ENCODE measurements at places on chromosomes 16 and 17.

GRCh38 chr17:73783945-73784603 lies 139.8 kb upstream of the SDK2 start:
- DNase-seq: no peak

- DNase-seq: no peak
Measured at GRCh38 chr16:30620169-30620568, 10.0 kb upstream of the ZNF689 start.

DNA sequence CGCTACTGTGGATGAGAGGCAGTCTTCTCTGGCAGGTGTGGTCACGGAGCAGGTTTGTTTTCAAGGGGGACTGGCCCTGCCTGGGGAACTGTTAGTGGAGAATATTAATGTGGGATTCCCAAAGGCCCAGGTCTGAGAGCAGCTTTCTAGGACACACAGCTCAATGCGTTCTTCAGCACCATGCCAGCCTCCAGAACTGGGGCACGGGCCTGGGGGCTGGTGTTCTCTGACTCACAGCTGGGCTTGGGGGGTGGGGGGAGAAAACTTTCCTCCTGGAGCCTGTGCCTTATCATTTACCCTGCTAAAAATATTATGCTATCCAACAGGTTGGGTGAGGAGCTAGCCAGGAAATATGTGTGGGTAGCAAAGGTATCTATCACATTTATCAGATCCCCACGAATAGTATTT lies 13.5 kb upstream of the LHX1 start:
- DNase-seq: no peak

DNA sequence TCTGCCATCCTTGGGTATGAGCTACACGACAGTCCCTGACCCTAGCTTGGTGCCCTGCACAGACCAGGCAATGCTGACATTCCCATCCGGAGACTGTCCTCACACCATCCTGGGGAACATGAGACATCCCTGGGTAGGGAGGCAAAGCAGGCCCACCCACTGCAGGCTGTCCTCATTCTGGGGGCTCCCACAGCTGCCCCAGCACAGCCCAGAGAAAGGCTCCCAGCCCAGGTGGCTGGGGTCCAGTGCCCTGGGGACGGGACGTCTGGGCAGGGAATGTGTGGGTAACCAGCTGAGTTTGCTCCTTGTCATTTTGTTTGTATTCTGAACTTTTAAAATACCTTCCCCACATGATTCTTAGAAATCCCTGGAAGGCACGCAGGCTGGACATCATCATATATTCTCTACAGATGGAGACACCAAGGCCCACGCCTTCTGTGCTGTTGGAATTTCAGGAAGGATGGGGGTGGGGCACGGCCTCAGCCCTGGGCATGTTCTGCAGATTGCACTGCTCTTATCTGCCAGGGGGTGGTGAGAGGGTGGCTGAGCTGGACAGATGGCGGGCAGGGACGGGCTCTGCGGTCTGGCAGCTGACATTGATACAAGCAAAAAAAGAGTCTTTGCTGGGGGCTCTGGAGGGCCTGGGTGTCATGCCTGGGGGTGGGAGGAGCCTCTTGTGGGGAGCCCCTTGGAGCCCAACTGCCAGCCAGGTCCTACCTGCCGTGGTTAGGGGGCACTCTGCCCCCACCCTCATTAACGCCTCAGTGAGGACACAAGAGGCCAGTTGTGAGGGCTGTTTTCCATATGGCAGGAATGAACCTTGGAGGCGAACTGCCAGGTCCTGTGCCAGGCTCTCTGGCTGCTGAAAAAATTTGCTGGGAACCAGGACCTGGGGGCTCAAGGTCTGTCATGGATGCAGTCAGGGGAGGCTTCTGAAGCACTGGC lies 28.4 kb downstream of the LRRC75A start:
- no peak for DNase-seq

- no peak for DNase-seq
Measured at GRCh38 chr17:61467416-61468262, 15.4 kb downstream of the TBX4 start.

- no peak for DNase-seq
Measured at GRCh38 chr16:17125671-17126070, 345.1 kb downstream of the XYLT1 start.

GRCh38 chr17:216625-217024 lies 35.2 kb upstream of the DOC2B start:
- DNase-seq: no peak

DNA sequence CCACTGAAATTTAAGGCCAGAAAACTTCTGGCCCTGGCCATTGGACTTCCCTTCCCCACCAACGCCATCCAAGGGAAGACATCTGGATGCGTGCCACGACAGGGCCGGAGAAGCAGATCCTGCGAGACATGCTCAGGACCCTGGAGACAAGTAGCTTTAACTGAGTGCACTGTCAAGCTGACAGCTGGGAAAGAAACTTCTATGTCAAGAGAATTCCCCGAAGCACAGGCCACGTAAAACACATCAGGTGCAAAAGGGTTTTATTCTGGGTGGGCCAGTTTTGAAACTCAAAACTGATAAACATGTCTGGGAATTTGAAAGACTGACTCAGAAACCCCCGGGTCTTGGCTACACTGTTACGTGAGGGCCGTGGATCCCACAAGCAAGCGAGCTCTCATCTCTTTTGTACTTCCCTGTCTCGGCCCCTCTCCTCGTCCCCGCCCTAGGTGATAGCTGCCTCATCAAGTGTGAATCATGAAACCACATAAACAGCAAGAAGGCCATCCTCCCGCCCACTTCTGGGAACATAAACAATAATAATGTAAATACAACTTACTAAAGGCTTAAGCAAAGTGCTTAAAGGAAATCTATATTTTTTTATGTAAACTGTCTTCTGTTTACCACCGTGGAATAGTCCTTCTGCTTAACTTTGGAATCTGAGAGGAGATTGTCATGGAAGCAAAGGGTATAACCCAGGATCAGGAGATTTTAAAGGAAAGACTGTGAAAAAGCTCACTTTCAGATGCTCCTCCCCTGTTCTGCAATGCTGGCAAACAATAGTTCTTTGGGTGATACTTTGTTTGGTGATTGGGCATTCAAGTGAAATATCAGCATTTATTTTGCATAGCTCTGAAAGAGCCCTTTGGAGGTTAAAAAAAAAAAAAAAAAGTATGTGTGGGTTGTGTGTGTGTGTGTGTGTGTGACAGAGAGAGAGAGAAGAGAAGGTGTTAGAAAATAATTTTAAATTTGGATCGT lies 406.0 kb upstream of the MAF start:
- DNase-seq: no peak

DNA sequence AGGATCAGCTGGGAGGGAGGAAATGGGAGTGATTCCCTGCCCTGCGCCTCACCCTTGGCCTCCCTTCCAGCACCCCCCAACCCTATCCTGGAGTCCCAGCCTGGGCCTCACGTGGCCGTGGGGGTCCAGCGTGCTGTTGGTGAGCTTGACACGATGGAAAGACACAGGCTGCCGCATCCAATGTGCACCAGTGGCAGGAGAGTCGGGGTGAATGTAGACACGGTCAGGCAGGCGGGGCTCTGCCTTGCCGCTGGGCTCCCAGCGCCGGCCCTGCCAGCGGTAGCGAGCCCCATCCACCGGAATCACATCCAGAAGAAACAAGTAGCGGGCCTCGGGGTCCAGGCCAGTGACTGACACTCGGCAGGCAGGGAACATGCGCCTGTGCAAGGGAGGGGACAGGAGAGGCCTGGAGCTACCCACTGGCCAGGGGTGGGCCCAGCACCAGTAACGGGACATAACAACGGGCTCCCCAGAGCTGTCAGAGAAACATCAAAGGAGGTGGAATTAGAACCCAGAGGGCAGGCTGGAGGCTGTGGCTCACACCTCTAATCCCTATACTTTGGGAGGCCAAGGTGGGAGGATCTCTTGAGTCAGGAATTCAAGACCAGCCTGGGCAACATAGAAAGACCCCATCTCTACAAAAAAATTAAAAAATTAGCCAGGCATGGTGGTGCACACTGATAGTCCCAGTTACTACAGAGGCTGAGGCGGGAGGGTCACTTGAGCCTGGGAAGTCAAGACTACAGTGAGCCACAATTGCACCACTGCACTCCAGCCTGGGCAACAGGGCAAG lies 2.7 kb downstream of the TBX6 start:
- DNase-seq: no peak

GRCh38 chr16:50613281-50613963 lies 65.2 kb downstream of the NKD1 start:
- no peak for DNase-seq

- DNase-seq: no peak
Measured at GRCh38 chr16:29975134-29975538, 1.5 kb downstream of the TAOK2 start.

GRCh38 chr17:57954397-57955182 lies 622 bp downstream of the CUEDC1 start:
- DNase-seq: no peak

DNA sequence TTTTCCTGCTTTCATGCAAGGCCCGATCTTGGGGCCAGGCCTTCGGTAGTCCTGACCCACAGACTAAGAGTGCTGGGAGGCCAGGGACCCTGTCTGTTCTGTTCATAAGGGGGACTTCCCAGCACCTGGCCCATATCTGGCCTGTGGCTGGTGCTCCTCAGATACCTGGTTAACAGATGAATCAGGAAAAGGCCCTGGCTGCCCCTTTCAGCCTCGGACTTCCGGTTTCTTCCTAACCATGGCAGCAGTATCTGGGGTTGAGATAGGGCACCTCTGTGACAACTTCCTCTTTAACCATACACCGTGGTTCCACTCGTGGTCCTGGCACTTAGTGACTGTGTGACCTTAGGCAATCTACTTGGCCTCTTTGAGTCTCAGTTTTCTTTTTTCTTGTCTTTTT lies 18.4 kb downstream of the PLCG2 start:
- no peak for DNase-seq

GRCh38 chr17:47267354-47267828 lies 13.8 kb downstream of the ITGB3 start:
- no peak for DNase-seq

DNA sequence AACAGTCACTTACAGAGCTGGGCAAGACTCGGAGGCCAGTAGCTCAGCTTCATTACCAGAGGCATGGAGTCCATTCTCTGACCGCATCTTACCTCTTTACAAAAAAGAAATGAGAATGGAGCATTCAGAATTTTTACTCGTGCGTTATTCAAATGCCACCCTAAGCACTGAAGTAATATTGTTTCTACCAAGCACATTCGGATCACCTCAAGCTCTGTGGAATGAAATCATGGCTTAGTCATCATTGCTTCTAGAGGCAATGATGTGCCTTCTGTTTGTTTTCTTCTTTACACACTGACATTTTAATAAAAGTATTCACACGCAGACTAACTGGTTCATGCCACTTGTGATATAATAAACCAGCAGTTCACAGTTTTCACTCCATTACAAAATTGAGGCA lies 206.8 kb downstream of the PHKB start:
- no peak for DNase-seq

DNA sequence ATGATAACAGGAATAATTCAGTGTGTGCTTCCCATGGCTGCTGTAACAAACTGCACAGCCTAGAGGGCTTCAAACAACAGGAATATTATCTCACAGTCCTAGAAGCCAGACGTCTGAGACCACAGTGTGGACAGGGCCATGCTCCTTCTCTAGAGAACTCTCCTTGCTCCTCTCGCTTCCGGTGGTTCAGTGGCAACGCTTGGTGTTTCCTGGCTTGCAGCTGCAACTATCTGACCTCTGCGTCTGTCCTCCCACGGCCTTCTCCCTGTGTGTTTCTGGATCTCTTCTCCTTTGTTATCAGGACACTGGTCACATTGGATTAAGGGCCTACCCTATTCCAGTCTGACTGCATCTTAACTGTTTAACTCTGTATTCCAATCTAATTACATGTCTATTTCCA lies 414.3 kb downstream of the MAF start:
- no peak for DNase-seq

GRCh38 chr16:9476744-9477143 lies 385.3 kb downstream of the HAPSTR1 start:
- no peak for DNase-seq

DNA sequence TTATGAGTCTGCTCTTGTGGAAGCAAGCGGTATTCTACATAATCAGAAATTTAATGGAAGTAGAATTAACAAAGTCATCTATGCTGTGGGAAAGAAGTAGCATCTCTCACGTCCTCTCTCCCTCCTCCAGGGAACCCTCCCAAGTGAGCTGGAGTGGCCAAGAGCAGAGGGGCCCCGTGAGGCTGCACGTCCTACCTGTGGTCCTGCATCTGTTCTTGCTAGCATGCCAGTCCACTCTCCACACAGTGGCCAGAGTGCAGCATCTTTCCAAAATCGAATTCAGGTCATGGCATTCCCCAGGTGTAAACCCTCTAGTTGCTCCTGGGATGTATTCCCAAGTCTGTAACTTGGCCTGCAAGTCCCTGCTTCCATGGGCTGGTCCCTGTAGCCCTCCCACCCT lies 10.1 kb downstream of the KIAA0513 start:
- no peak for DNase-seq

DNA sequence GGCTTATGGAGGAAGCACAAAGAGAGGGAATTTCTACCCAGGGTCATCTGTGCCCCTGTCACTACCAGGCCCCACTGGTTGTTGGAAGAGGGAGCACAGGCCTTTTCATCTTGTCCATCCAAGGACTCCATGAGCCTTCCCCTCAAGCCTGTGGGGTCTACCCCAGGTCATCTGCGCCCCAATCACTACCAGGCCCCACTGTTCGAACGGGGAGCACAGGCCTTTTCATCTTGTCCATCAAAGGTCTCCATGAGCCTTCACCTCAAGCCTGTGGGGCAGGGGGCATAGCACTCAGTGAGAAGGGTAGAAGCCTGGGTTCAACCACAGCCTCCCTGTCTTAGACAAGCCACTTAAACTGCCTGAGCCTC lies 101.5 kb upstream of the CDH5 start:
- no peak for DNase-seq

DNA sequence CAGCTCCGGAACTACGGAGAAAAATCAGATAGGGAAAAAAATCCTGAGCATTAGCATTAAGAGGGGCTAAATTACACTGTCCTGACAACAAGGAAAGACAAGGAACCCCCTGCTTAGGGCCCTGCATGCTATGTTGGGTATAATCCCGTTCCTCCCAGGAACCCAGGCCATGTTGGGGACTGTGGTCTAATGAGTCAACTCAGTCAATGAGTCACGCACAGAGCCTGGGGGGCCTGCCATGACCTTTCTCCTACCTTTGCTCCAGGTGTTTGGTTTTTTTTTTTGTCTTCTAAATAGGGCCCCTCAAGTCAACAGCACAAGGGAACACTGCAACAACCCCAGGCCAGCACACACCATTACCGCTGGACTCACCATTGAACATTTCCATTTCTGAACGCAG lies 8.9 kb upstream of the ZNF200 start:
- no peak for DNase-seq

DNA sequence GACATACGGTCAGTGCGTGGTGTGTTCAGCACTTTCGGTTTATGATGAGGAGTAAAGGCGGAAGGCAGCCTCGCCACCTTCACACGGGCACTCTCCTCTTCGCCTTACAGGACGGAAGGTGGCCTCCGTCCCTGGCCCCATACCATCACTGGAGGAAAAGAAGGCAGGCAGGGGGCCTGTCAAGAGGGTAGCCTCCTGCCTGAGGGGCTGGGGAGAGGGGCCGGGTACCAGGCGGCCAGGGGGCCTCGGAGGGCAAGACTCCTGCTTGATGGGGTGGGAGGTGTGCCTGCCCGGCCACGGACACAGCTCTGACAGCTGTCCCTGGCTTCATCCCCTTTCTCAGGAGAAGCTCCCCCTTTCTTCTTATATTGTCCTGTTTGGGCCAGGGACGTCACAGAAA lies 15.6 kb upstream of the SLC38A8 start:
- no peak for DNase-seq

All from activated T-helper 9 cell treated with anti-CD3 and anti-CD28 coated beads, Interleukin-2, amount 50 U/mL, for 16 hours (primary cell).